ENCODE measurements at places on chromosomes 6 and 20. TPM values are rescaled to one million over a fixed set of nuclear protein-coding genes. Genes with fewer than 3 reads are reported as not detected.

Gene SRF
- 44.3 TPM for total RNA-seq

Gene SDCBP2
- total RNA-seq = 14.4 TPM

Gene SLPI
- 207 TPM for total RNA-seq

Gene CHMP4B
- total RNA-seq = 91.1 TPM

Gene CSTF1
- 60.2 TPM for total RNA-seq

Gene ADTRP
- not detected for total RNA-seq

Gene CD109
- 16.8 TPM for total RNA-seq

Gene SIRPB2
- total RNA-seq = 0.52 TPM

Gene POU5F1
- not detected for total RNA-seq

Gene VSTM2L
- 45.8 TPM for total RNA-seq

Gene LIN28B
- 0.11 TPM for total RNA-seq

Gene TM9SF4
- total RNA-seq = 32.6 TPM

Gene CHRNA4
- not detected for total RNA-seq

Gene B3GAT2
- not detected for total RNA-seq

Gene KCNG1
- total RNA-seq = 61.5 TPM

Gene ADGRG6
- 73.2 TPM for total RNA-seq

Gene HMGN3
- total RNA-seq = 101 TPM

Gene SASH1
- total RNA-seq = 10.5 TPM

Gene ADGRF1
- total RNA-seq = 82.6 TPM

Gene ZSCAN23
- total RNA-seq = 3.4 TPM

Gene SNPH
- 21.4 TPM for total RNA-seq

Gene BTN3A1
- total RNA-seq = 5.4 TPM

Gene EYA4
- 10.0 TPM for total RNA-seq

Gene GUCA1A
- total RNA-seq = not detected

Gene HLA-DQB1
- not detected for total RNA-seq

Gene MYLK4
- 0.11 TPM for total RNA-seq

Gene ZNF311
- total RNA-seq = 0.40 TPM

Gene PRDM13
- not detected for total RNA-seq

Gene PSORS1C1
- total RNA-seq = 2.0 TPM

Gene KIAA0408
- not detected for total RNA-seq

Gene PRSS16
- 7.3 TPM for total RNA-seq

Gene SYCP2L
- 2.4 TPM for total RNA-seq

Gene RPP40
- total RNA-seq = 29.3 TPM

Gene GFRAL
- total RNA-seq = not detected

Gene CNR1
- total RNA-seq = not detected

Gene ARHGAP40
- not detected for total RNA-seq

Gene NKX2-4
- not detected for total RNA-seq

Gene SCGN
- not detected for total RNA-seq

Gene MYH7B
- 0.04 TPM for total RNA-seq

Gene DDO
- total RNA-seq = not detected

Gene SLC22A2
- total RNA-seq = not detected

Gene DDAH2
- 71.6 TPM for total RNA-seq

Gene CUTA
- total RNA-seq = 242 TPM

Gene PACRG
- total RNA-seq = not detected

Gene ZSCAN12
- 0.58 TPM for total RNA-seq

Gene EGFL8
- 7.9 TPM for total RNA-seq

Gene SLC35F1
- not detected for total RNA-seq

Measured in PC-3 (cell line).